ENCODE measurements at places on chromosomes 13 and 19.
A peak's percentile ranks its signal among the peaks of the same experiment; 100 is the strongest.

DNA sequence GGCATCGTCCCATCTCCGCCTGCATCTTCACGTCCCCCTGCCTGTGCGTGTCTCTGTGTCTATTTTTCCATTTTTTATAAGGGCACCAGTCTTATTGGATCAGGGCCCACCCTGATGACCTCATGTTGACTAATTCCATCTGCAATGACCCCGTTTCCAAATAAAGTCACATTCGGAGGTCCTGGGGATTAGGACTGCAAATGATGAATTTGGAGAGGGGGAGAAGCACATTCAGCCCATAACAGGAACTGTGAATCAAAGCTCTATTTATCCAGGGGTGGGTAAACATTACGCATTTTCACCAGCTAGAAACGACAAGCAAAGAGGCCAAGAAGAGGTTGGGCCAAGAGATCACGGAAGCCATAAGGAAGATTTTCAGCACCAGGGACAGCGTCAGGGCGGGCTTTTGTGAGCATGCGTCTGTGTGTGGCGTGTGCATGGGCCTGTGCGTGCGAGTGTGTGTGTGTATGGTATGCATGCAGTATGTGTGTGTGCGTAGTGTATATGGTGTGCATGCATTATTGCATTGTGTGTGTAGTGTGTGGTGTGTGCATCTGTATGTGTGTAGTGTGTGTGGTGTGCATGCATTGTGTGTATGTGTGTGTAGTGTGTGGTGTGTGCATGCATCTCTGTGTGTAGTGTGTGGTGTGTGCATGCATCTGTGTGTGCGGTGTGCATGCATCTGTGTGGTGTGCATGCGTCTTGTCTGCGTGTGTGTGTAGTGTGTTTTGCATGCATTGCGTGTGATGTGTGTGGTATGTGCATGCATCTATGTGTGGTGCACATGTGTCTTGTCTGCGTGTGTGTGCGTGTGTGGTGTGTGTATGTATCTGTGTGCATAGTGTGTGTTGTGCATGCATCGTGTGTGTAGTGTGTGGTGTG, 19.6 kb downstream of the CELF5 start:
- DNase-seq, result no peak

DNA sequence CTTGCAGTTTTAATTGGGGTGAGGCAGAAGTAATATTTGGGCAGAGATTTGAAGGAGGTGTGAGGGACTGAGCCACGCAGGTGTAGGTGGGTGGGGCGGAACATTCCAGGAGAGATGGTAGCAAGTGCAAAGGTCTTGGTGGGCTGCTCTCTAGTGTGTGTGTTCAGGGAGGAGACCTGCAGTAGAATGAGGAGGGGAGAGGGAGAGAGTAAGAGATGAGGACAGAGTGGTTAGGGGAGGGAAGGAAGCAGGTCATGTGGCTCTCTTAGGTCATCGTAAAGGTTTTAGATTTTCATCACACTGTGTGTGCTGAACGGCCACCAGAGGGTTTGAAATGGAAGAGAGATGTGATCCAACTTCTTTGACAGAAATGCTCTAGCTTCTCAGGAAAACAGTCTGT, 33.5 kb downstream of the WASF3 start:
- DNase-seq, result no peak

DNA sequence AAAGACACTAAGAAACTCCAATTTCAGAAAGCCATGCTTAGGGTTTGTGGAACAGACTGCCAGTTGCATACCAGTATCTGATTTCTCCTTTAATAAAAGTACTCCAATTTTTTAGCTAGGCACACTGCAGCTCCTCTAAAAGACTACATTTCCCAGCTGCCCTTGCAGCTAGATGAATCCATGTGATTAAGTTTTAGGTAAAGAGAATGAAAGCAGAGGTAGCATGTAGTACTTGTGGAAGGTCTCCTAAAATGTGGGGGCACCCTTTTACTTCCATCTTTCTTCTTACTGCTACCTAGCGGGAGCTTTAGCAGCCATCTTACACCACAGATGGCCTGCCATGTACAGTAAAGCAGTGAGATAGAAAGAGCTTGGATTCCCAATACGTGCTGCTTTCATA, 33.0 kb upstream of the TSC22D1 start:
- DNase-seq, result no peak

DNA sequence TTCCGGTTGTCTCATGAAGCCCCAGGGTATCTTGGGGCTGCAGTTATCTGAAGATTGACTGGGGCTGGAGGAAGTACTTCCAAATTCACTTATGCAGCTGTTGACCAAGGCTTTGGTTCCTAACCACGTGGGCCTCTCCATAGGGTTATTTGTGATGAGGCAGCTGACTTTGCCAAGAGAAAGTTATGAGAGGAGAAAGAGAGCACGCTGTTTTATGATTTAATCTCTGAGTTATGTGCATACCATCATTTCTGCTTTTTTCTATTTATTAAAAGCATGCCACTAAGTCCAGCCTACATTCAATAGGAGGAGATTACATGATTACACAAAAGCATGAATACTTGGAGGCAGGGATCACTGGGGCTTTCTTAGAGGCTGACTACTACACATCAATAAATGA, 215.5 kb downstream of the NHLRC3 start:
- no peak for DNase-seq

DNA sequence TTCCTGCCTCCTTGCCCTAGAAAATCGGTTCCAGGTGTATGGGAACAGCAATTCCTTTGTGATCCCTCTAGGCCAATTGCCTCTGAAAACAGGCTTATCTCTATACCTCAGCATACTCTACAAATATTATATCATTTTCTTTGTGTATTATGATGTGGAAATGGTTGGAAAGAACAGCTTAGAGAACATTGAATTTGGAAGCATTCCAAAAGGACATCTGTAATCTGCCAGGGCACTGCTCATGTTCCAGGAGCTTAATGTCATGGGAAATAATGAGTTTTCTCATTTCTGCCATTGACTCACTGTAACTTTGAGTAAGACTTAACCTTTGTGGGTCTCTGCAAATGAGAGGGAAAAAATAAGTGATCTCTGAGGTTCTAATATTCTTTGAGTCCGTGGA, 147.3 kb downstream of the UFM1 start:
- DNase-seq, result no peak

DNA sequence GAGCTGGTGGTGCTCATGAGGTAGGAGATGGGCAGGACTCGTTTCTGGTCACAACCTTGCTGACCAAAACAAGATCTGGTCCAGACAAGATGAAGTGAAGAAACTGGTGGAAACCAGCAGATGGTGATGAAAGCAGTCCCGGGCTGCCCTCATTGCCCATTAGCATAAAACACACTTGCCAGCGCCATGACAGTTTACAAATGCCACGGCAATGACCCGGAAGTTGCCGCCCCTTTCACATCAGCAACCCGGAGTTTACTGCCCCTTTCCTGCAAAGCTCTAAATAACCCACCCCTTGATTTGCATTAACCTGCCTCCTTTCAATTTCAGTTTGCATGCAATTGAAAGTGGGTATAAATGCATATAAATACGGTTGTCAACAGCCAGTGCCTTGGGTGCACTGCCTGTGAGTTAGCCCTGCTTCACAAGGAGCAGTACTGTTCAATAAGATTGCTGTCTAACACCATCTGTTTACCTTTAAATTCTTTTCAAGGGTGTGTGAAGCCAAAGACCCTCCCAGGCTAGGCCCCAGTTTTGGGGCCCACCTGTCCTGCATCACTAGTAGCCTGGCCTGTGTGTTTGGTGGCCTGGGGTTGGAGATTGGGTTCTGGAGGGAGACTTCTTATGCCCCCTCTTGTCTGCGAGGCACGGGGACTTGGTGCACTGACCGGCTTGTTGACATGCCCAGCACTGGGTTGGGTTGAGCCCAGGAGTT, 38.8 kb downstream of the CHST8 start:
- DNase-seq, result no peak

DNA sequence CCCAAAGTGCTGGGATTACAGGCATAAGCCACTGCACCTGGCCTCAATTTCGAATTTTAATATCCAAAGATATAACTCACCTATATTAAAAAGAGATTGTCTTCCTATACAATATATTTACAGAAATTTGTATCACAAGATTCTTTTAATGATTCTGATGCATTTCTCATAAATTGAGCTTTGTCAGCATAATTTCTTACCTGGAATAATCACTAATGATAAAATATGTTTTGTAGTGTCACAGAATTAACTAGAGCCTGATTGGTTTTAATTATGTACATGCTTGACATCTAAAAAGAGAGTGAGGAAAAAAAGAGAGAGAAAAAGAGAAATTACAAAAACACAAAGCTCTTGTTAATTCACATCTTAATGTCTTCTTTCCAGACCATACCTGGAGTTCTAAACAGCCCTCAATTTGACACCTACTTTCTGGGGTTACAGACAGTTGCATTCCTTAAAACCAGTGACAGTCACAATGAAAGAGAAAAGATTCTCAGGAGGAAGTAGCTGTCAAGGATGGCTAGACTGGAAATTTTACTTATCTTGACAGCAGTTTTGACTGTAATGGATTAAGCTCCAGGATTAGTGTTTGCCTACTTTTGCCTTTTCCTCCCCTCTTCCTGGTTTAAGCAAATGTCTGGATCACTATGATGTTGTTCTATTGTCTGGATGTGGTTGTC, 214.4 kb downstream of the SPRY2 start:
- DNase-seq, result no peak

- no peak for DNase-seq
Observed at GRCh38 chr19:42288881-42289555, 12.9 kb upstream of the PRR19 start.

- peak; percentile 85 for DNase-seq
Observed at GRCh38 chr19:50510700-50511068, 307 bp downstream of the JOSD2 start.

DNA sequence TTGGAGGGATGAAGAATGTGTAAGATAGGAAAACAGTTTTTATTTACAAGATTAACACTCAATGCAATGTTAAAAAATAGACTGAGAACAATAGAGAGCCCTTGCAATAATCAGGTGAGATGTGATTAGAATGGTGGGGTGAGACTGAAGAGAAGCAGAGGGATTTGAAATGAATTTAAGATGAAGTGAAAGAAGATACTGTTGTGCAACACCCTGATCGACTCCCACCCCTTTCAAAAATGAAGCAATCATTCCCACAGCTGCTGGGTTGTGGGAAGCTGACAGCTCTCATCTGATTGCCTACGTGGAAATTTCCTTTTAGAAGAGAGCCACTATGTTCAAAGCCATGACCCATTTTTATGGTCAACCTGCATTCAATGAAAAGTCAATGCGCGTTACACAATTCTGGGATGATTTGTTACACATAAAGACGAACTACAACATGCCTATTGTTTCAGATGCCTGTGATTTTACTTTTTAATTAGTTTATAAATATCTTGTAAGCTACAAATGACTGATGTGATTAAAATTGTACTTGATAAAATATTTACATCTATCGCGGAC, 1374.8 kb downstream of the PCDH9 start:
- no peak for DNase-seq

DNA sequence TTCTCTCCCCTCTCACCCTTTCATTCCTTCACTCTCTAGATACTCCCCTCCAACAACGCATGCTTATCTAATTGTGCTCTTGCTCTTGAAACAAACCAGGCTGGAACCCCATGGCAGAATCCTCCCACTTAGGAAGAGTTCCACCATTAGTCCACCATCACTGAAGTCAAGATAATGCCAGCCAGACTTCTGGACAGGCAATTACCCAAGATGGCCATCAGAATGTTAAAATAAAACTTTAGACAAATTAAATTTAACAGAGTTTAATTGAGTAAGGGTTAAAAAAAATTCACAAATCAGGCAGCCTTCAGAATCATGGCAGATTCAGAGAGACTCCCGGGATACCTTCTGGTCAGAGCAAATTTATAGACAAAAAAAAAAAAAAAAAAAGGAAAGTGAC, 221.5 kb downstream of the LHFPL6 start:
- DNase-seq, result peak; percentile 85

DNA sequence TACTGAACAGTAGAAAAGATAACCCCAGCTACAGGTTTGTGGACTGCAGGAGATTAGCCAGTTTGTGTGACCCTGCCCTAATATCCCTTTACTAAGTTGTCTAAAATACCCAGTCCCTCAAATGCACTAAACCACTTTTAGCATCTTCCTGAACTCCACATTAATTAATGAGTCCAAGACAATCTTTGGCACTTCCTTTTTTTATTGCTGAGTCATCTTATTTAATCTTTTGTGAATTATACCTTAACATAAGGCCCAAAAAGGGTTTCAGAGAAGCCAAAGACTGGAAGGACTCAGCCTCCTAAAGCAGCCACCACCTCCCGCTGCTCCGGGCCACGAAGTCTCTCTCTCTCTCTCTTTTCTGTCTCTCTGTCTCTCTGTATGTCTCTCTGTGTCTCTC, 48.8 kb upstream of the PDCD5 start:
- no peak for DNase-seq

DNA sequence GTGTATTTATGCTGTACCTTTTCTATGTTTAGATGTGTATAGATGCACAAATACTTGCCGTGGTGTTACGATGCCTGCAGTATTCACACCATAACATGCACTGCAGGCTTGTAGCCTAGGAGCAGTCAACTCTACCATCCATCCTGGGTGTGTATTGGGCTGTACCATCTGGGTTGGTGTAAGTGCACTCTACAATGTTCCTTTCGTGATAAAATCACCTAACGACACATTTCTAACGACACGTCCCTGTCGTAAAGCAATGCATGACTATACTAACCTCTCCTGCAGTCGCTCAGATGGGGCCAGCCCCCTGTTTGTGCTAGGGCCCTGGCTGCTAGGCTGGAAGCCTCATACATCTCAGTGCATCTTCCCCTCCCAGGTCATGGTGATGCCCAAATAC, 18.4 kb downstream of the CD177 start:
- DNase-seq, result no peak

DNA sequence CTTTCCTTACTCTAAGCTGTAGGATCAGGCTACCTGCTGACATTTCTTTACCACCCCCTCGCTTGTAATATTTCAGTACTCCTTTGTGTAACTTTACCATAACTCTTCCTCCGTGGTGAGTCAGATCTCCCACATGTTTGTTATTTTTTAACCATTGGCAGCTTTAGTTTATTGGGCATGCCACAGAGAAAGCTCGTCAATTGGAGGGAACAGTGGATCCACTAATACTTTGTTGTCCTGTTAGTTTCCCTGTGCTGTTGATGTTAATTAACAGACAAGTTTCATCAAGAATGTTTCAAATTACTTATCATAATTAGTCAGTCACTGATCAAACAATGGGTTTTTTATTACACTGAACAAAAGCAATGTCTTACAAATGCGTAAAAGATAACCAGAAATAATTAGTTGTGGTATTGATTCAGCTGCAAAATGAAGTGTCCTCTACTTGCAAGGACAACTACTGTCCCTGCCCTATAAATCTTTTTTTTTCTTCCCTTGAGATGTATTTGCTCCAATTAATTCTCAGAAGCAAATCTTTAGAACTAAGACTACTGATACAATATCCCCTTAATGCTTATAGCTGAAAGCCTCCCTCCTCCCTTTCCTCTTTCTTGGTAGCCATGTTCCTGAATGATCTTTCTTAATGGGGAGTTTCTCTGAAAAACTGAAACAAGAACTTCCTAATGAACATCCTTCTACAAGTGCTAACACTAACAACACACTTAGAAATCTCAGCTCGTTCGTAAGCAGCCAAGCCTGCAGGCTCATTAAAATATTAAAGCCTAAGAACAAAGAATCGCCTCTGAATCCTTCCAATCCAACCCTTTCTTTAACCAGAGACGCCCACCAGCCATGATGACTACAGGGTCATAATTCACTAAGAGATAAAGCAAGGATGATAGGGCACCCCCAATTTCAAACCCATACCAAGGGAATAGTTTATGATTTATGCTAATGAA, 22.2 kb downstream of the EFNB2 start:
- no peak for DNase-seq

- DNase-seq, result peak; percentile 75
Observed at GRCh38 chr19:925087-925525, 729 bp upstream of the ARID3A start.

All from SK-N-DZ (cell line).